ENCODE measurements at places on chromosomes 7 and 10. TPM values are rescaled to one million over a fixed set of nuclear protein-coding genes. Genes with fewer than 3 reads are reported as not detected.

MAGI2 gene
- total RNA-seq, result 8.0 TPM

- DNase-seq, result no peak
These were observed 41.6 kb upstream of the FHIP2A start for GRCh38 chr10:114779803-114780576.

GRCh38 chr10:836782-837181, 94.7 kb downstream of the LARP4B start:
- no peak for DNase-seq

DNA sequence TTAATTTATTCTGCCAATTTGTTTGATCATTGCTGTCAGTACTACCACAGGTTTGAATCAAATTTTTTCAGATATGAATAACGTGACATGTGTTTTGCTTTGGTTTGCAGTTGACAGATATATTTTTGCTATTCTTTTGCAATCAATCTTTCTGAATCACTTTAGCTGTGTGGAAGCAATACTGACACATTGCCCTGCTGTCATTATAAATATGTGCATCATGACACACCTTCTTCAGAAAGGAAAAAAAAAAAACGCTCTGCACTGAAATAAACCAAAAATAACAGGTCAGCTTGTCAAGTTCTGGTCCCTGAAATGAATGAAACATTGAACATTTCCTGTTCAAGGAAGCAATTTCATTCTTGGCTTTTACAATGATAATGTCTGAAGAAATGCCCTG, 93.8 kb upstream of the FAM13C start:
- DNase-seq, result no peak

- no peak for DNase-seq
These were observed 10.5 kb downstream of the LSM5 start for GRCh38 chr7:32479574-32480200.

Measured in right cardiac atrium (tissue), 5 donors.